Stimulated activated CD4-positive, alpha-beta T cell treated with anti-CD3 and anti-CD28 coated beads, Interleukin-12 subunit alpha, Interleukin-12 subunit beta, amount 100 ng/mL, for 4 hours (primary cell): ENCODE measurements at places on chromosomes 2 and 18.
A peak's percentile ranks its signal among the peaks of the same experiment; 100 is the strongest.

DNA sequence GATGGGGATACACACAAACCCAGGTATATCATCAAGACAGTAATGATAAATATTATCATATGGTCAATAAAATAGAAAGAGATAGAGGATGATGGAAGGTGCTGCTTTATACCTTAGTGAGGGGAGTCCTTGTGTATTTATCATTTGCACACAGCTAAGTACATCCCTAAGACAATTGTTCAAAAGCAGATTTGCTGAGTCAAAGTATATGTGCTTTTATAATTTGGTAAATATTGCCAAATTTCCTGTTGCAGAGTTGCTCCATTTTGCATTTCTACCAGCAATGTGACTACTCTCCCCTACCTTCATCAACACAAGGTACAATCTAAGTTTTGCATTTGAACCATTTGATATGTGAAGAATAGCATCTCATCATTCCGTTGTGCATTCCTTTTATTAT is 22.6 kb upstream of the PLEK start:
- no peak for DNase-seq

- no peak for DNase-seq
Observed at GRCh38 chr2:85095094-85095493, 38.1 kb upstream of the TCF7L1 start.

DNA sequence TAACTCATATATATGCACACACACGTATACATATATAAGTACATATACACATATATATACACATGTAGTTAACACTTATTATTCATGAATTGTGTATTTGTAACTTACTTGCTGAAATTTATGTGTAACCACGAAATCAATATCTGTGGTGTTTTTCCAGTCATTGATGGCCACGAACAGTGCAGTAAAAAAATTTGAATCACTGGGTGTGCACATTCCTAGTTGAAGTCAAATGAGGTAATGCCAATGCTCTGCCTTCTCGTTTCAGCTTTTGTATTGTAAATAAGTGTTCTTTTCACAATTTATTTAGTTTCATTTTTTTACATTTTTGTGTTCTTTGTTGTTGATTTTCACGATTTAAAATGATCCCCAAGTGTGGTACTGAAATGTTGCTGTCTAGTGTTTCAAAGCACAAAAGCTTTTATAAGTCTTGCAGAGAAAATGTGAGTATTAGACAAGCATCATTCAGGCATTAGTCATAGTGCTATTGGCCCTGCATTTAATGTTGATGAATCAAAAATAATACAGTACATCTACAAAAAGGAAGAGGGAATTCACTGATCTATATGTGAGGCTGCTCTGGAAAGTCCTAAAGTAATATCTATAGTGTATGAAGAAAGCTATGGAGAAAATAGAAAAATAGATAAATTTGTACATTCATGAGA is 419.0 kb downstream of the DSC3 start:
- DNase-seq = no peak

- DNase-seq = no peak
Observed at GRCh38 chr2:184554736-184555135, 43.6 kb upstream of the ZNF804A start.

GRCh38 chr18:9008200-9008708 is 94.2 kb upstream of the NDUFV2 start:
- no peak for DNase-seq

- no peak for DNase-seq
Observed at GRCh38 chr18:65651192-65651591, 99.6 kb upstream of the CDH7 start.

DNA sequence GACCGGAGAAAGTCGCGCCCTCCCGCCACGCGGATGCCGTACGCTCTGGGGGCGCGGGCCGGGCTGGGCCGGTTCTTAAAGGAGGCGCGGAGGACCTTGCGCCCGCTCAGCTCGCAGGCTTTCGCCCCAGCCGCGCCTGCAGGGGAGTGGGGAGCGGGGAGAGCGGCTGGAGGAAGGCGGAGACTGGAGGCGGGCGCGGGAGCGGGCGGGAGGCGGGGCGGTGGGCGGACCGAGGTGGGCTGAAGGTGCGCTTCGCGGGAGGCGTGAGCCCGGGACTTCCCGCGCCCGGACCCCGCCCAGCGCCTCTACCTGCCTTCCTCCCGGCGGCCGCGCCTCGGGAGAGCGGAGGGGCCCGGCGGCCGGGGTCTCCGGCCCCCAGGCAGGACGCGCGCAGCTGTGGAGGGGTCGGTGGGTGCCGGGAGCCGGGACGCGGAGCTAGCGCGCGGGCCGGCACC is at the start of gene ADRA2B:
ADRA2B (minus strand) TSS at position 148 of the 455 bp plus-strand sequence. CDS start 422 bp downstream, outside the sequence.
- peak; percentile 87 for DNase-seq

GRCh38 chr2:46024146-46024779 is 272.9 kb upstream of the EPAS1 start:
- no peak for DNase-seq

- DNase-seq = no peak
Observed at GRCh38 chr2:237889811-237890210, 30.4 kb downstream of the RAMP1 start.

DNA sequence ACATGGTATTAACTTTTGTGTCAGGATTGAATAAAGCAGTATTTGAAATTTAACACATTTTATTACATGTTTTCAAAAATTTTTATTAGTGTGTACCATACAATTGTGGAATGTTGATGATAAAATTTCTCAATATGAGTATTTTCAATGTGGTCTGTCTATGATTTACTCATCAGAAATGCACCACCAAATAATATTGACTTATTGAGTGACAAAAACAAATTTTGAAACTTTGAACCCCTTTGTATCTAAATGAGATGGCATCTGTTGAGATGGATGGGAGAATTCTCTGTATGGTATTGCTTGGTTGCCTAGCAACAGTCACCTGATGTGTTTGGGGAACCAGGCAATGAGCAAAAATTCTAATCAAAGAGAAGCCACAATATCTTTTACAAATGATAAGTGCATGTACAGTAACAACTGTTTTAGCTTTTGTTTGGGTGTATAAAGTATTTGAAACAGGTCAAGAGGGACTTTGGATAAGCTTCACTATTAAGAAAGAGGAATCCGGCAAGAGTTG is 400.1 kb downstream of the CCDC85A start:
- DNase-seq = no peak

- no peak for DNase-seq
Observed at GRCh38 chr18:13336841-13337240, 118.3 kb downstream of the LDLRAD4 start.

GRCh38 chr2:42042631-42043355 is 5.0 kb upstream of the PKDCC start:
- DNase-seq = no peak

- no peak for DNase-seq
Observed at GRCh38 chr2:164694275-164694695, 73.0 kb upstream of the GRB14 start.

GRCh38 chr18:2191180-2191790 is 380.0 kb downstream of the METTL4 start:
- no peak for DNase-seq

DNA sequence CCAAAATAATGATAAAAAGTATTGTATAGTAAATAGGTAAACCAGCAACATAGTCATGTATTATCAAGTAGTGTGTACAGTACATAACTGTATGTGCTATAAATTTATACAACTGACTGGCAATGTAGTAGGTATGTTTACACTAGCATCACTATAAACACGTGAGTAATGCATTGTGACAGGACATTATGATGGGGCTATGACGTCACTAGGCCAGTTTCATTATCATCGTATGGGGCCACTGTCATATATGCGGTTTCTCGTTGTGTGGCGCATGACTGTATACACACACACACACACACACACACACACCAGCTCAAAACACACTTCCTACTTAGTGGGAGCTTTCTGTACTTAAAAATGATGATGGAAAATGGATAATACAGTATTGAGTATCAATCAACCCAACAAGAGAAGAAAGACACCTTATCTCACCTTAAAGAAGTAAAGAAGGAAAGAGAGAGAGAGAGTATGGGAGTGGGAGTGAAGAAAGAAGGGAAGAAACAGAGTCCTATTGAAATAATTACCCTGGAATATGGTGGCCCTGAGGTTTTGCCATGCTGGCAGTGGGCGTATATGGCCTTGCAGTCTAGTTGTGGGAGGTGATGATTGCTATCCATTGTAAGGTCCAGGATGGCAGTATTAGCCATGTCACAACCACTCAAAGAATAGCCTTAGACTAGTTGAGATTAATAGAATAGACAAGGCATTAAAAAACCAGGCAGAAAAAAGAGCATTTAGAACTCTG is 186.4 kb upstream of the ZNF521 start:
- DNase-seq = no peak

- DNase-seq = no peak
Observed at GRCh38 chr2:23146011-23146410, 239.0 kb upstream of the KLHL29 start.

DNA sequence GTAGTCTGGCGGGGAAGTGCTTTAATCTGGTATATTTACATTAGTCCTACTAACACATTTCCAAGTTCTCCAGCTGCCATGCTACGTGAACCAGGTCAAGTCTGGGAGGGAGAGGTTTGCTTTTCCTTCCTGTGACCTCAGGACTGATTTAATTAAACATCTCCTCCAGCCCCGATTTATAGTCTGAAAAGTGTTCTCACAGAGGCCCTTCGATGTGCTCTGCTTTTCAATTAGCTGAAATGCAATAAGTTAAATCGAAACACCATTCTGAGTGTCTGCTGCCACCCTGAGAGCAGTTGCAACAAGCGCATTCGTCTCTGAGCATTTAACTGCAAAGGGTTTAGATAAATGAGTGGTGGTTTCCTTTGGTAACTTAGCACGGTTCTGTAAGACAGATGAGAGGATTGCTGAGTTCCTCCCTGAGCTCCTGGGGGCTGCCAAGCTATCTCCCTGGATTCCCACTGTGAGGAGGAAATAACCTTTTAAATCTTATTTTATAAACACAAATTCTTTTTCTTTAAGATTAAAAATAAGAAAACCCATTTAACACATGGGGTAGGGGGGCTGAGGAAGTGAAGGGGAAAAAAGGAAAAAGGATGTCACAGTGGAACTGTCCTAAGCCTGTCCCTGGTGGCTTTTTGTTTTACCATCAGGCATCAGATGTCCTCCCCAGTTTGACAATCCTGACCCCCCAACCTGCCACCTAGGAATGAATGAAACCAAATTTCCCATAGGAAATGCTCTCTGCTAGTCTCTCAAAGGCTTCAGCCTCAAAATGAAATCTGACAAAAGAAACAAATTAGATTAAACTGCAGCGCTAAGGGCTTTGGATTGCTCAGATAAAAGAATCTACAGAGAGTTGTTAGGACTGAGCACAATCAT is 56.5 kb upstream of the CREB1 start:
- peak; percentile 11 for DNase-seq

DNA sequence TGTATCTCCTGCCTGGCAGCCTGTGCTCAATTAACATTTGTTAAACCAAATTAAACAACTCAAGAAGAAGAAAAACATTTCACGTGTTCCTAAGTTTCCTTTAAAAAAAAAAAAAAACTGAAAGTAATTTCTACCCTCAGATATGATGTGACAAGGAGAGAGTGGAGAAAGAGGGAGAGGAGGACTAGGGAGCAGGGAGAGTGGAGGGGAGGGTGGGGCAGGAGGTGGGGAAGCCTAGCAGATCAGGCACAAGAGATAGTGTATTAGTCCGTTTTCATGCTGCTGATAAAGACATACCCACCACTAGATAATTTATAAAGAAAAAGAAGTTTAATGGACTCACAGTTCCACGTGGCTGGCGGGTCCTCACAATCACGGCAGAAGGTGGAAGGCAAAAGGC is 46.4 kb downstream of the CYP1B1 start:
- no peak for DNase-seq
